ENCODE measurements at places on chromosomes 4 and X. TPM values are rescaled to one million over a fixed set of nuclear protein-coding genes. Genes with fewer than 3 reads are reported as not detected.

The CCSER1 gene
- total RNA-seq = not detected

The C4orf46 gene
- 20.5 TPM for total RNA-seq

The CFP gene
- not detected for total RNA-seq

The CTAG1B gene
- not detected for total RNA-seq

The ETDA gene
- total RNA-seq = not detected

The PPP1R3F gene
- 0.87 TPM for total RNA-seq

The WWC2 gene
- total RNA-seq = 23.5 TPM

The KLKB1 gene
- total RNA-seq = not detected

The NSG1 gene
- 2.7 TPM for total RNA-seq

The SYNPO2 gene
- total RNA-seq = 0.30 TPM

The SH3RF1 gene
- total RNA-seq = 13.3 TPM

The ARSJ gene
- total RNA-seq = 27.6 TPM

The ADH7 gene
- not detected for total RNA-seq

The ALPK1 gene
- 5.1 TPM for total RNA-seq

The HAND2 gene
- not detected for total RNA-seq

The RBMXL3 gene
- not detected for total RNA-seq

The UGT2B15 gene
- total RNA-seq = not detected

The ARMCX4 gene
- 4.5 TPM for total RNA-seq

The DNAAF6 gene
- not detected for total RNA-seq

The CA5B gene
- 3.7 TPM for total RNA-seq

The TBC1D9 gene
- total RNA-seq = 34.5 TPM

The SULT1B1 gene
- total RNA-seq = 3.7 TPM

The RASSF6 gene
- not detected for total RNA-seq

The FMR1 gene
- total RNA-seq = 12.8 TPM

The RHOH gene
- 3.3 TPM for total RNA-seq

The ENPP6 gene
- not detected for total RNA-seq

The SORCS2 gene
- total RNA-seq = not detected

The DACH2 gene
- not detected for total RNA-seq

The MAGEA11 gene
- not detected for total RNA-seq

The USP17L18 gene
- total RNA-seq = not detected

The SGCB gene
- 18.1 TPM for total RNA-seq

The FGFR3 gene
- total RNA-seq = 3.9 TPM

The RNF128 gene
- total RNA-seq = not detected

The FAT4 gene
- total RNA-seq = 19.2 TPM

The UBE2A gene
- total RNA-seq = 47.2 TPM

The ETDB gene
- total RNA-seq = not detected

The PCDH18 gene
- 0.13 TPM for total RNA-seq

The GPR143 gene
- total RNA-seq = 1.9 TPM

The CTPS2 gene
- total RNA-seq = 8.5 TPM

The NKX3-2 gene
- total RNA-seq = not detected

The ZNF185 gene
- total RNA-seq = 43.6 TPM

Data from mammary microvascular endothelial cell (primary cell).